Activated B cell treated with CpG ODN at 0.5 μM for 24 hours (primary cell): ENCODE measurements at places on chromosomes 6 and 20.

DNA sequence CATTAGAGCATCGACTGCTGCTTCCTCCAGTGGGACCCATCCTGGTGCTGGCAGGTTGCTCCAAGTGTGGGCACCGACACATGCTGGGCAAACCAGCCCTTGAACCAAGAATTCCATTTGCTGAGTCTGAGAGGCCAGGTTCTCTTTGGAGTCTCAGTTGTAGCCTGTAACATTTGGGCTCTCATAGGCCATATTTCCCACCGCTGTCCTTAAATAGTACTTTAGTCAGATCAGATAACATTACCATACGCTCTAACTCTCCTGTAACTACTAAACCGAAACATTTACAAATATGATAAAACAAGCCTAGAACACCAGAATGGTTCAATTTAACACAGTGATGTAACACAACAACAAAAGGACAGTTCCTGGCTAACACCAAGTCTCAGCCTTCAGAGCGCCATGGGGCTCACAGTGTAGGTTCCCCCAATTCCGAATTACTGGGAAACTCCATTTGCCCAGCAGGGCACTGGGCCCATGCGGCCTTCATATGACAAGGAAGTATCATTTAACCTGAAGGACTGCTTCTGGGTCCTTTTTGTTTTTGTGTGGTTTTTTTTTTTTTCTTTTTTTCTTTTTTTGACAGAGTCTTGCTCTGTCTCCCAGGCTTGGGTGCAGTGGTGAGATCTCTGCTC, 28.4 kb upstream of the CD93 start:
- no peak for DNase-seq

GRCh38 chr6:84228198-84228543, 728 bp upstream of the CEP162 start:
- DNase-seq, result no peak

DNA sequence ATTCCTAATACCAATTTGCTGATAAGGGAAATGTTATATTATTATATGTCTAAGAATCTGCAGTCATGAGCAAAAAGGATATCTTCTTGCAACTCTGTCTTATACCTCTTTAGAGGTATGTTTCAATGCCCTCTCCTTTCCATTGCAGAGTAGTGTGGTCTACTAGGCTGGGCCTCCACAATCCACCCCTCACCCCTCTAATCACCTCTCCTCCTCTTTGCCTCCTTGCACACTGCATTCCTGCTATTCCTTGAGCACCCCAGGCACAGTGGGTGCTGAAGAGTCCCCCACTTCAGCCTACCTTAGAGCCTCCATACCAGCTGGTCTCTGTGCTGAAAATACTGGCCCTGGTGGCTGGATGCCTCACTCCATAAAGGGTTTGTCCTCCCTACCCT, 26.9 kb downstream of the ARMC2 start:
- no peak for DNase-seq

GRCh38 chr6:63790334-63790733, 154.7 kb downstream of the PHF3 start:
- DNase-seq, result no peak

DNA sequence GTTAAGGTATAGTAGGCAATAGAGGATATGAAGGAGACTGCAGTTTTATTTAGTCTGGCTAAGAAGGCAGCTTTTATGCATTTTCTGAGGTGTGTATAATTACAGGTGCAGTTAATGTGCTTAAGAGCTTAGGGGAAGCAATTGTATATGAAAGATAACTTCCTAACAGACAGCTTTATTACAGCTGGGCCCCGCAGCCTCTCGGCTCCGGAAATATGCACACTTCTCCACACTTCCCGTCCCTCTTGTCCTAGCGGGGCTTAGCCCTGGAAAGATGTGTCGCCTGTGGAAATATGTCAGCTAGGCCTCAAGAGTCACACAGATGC, 178.4 kb upstream of the ARID1B start:
- DNase-seq, result no peak

DNA sequence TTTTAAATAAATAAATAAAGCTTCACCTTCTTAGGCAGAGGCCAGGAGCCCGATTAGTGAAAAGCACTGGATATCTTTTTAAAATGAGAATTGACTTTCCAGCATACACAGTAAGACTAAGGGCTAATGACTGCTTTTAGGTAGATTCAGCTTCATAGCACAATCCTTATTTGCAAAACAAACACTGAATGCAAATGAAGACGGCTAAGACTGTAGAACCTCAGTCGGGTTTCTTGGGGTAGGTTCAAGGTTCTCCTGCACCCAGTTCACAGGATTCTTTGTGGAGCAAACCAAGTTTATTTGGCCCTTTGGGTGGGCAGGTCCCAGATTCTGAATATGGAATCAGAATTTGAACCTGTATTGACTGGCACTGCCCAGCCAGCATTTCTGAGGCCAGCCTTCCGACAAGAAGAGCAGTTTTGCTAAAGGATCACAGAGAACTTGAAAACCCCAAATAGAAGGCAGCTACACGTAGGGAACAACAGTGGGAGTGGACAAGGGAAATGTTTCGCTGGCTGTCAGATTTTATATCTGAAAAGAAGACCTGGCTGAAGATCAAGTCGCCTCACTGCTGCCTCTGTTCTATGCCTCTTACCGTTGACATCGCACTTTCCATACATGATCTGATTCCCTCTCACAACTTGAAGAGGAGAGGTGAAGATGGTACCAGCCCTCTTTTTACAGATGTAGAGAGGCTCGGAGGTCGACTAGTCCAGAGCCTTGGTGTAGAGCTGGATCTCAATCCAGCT, 8.2 kb downstream of the TRERF1 start:
- DNase-seq, result no peak

GRCh38 chr20:57698116-57698866, 11.5 kb downstream of the PMEPA1 start:
- no peak for DNase-seq

DNA sequence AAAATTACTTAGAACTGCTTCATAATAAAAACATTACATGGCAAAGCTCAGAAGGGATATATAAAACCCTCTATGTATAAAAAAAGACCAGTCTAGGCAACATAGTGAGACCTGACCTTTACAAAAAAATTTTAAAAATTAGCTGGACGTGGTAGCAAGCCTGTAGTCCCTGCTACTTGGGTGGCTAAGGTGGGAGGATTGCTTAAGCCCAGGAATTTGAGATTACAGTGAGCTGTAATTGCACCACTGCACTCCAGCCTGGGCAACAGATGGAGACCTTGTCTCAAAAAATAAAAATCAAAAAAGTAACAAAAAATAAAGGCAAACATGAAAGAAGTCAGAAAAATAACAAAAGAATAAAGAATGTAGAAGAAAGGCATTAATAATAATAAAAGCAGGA, 21.5 kb upstream of the TPD52L1 start:
- no peak for DNase-seq

GRCh38 chr6:41343641-41344187, 8.3 kb downstream of the NCR2 start:
- no peak for DNase-seq

DNA sequence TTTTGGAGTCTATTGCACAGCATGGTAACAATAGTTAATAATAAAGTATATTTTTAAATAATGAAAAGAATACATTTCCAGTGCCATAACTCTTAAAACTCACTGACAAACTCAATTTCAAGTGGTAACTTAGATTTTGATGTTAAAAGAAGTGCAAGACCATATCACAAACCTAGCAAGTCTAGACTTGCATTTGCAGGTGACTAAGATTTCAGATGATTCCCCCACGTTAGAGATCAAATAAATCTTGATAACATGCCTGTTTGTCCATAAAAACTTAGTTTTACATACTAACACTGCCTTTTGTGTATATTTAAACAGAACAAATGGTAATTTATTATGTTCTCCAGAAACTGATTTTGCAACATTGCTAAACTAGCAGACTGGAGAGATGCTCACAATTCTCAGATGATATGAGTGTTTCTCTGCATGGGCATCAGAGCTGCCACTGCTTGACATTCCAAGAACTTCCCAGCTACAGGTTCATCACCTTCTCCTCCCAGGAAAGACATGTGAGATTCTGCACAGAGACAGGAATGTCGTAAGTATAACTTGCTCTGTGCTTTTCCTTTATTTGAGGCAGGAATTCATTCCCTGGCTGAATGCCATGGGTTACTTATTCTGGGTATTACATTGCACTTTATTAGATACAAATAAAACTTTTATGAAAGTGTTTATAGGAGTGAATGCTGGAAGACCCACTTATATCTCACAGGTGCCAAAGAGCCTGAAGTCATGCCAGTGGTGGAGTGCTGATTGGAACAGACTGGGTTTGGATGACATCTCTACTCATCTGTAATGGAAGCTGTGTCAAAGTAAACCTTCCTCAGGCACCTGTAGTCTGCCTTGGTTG, 160.2 kb upstream of the FOXA2 start:
- no peak for DNase-seq

GRCh38 chr6:72561629-72562028, 60.2 kb upstream of the KCNQ5 start:
- DNase-seq, result no peak

DNA sequence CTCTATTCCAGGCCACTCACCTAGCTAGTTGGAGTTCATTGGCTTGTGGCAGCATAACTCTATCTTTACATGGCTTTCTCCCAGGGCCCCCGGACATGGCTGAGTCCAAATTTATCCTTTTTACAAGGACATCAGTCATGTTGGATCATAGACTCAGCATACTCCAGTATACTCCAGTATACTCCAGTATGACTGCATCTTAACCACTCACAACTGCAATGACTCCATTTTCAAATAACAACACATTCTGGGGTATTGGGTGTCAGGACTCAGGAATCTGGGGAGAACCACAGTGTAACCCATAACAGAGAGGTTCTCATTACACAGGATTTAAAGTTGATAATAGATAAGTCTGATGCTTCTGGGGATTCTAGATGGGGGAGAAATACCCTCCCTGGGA, 53.8 kb upstream of the TSHZ2 start:
- no peak for DNase-seq

DNA sequence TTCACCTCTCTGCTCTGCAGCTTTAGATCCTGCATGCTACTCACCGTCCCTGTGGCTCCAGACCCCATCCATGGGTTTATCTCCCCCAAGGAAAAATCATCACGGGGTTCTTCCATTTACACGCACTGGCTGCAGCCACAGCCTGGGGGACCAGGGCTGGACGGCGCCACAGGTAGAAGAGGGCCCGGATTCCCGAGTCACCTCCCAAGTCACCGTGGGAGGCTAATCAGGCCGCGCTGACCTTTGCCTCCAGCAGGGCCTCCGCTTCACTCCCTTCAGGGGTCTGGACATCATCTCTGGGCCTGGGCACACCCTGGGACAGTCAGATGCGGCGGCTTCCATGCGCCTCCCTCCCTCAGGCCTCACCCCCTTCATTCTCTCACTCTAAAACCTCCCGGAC, 47.8 kb upstream of the ENTPD6 start:
- no peak for DNase-seq

GRCh38 chr6:118494091-118494490, 54.0 kb upstream of the PLN start:
- no peak for DNase-seq
